ENCODE measurements at places on chromosomes 16 and 17. TPM values are rescaled to one million over a fixed set of nuclear protein-coding genes. Genes with fewer than 3 reads are reported as not detected.

YBX2 gene
- 0.18 TPM for polyA plus RNA-seq

PRAC2 gene
- polyA plus RNA-seq = not detected

ELMO3 gene
- polyA plus RNA-seq = 4.1 TPM

KRTAP9-8 gene
- not detected for polyA plus RNA-seq

KREMEN2 gene
- not detected for polyA plus RNA-seq

TBC1D3 gene
- not detected for polyA plus RNA-seq

GGT6 gene
- not detected for polyA plus RNA-seq

C1QTNF8 gene
- polyA plus RNA-seq = not detected

GRCh38 chr16:74700438-74701225 lies at the start of gene MLKL:
TSS of gene MLKL (minus strand) at chr16:74700862. CDS start at chr16:74695757, 5,105 bp downstream.
- peak; percentile 69 for DNase-seq

GRCh38 chr16:70750893-70751467 lies 50.0 kb downstream of the VAC14 start:
- peak; percentile 90 for DNase-seq

- DNase-seq = no peak
These were observed 56.3 kb upstream of the ARL4D start for GRCh38 chr17:43342589-43342890.

DNA sequence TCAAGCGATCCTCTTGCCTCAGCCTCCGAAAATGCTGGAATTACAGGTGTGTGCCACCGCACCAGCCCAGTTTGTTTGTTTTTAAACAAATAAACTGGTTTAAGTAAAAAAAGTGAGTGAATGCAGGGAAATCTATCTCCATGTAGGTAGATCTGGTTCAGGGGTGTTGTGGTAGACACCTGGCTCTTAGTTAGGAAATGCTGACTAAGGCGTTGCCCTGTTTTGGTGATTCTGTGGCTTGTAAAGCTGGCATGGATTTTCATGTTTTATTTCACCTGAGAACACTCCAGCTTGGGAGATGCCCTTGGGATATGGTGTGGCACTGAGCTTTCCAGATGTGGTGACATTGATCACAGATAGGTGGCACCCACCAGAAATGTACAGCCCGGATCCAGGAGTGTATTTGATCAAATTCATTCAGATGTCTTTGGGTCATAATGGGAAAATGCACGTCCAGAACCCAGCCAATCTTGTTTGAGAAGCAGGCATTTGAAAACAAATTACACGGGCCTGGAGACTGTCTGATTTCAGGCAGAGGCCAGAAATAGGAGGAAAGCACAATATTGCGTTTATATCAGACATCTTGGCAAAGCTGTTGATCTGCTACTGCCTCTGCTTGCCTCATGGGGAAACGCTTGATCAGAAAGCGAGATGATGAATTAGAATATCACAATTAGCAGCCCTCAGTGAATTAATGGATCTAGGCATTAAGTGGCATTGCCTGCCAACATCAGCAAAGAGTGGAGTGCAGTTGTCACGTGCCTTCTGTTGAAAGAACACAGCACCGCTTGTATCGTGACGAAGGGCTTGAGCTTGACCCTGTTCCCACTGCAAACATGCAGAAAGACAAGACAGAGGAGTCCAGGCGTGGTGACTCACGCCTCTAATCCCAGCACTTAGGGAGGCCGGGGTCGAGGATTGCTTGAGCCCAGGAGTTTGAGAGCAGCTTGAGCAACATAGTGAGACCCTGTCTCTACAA lies 7.3 kb upstream of the IL34 start:
- no peak for DNase-seq

DNA sequence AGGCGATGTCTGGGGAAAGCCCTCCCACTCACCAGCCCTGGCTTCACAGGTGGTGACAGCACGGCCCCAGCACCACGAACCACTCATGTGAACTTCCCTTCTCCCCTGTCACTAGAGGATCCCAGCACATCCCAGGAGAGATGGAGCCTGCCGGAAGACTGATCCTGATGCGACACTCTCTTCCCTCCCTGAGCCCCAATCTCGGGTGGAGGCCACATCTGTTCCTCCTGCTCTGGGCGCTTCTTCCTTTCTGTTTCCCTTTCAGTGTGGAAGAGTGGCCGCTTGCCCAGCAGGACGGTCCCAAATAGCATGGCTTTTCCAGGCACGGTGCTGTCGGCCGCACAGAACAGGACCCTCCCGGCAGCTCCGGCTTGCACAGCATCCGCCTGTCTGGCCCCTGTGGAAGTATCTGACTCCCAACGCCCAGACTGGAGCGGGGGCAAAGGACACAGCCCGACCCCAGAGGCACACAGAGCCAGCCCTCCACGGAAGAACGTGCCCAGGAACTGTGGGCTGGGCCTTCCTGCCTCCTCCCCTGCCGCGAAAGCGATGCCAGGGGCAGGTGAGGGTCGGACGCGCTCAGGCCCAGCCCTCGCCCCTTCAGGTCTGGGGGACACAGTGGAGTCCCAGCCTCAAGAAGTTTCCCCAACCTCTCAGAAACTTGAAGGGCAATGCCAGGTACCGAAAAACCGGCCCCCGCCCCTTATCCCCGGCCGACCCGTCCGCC lies 37.6 kb downstream of the CBFA2T3 start:
- DNase-seq = no peak

Measured in endothelial cell of umbilical vein (primary cell).